Kidney (tissue), 22 donors: ENCODE measurements at places on chromosomes 3 and 15. TPM values are rescaled to one million over a fixed set of nuclear protein-coding genes. Genes with fewer than 3 reads are reported as not detected.

Gene TMEM212
- total RNA-seq: not detected

Gene MKRN2
- 27.0 TPM for total RNA-seq

Gene CLDN18
- total RNA-seq: not detected

Gene ULK4
- 20.5 TPM for total RNA-seq

GRCh38 chr3:31452495-31453106, 80.1 kb upstream of the STT3B start:
- no peak for DNase-seq

DNA sequence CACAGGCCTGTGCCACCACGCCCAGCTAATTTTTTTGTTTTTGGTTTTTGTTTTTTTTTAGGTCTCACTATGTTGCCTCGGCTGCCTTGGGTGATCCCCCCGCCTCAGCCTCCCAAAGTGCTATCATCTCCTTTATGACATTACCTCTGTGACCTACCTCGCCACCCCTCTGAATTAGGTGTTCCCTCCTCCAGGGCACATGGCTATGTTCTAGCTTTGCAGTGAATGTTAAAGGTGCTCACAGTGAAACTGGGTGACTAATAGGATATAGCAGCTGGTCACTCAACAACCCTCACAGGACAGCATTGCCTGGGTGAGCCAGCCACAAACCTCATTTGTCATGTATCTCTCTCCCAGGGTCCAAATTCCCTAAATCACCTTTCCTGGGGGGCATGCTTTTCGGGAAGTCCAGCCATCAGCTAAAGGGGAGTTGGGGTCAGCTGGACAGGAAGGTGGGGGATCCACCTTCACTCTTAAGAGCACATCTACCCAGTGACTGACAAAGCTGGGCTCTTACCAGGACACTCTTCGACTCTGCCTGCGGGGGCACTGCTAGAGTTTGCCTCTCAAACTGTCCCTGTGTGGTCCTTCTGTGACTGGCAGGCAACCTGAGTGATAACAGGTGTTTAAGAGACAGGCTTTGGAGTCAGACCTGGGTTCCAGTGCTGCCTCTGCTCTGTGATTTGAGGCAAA, 1.6 kb upstream of the TTLL3 start:
- no peak for DNase-seq

DNA sequence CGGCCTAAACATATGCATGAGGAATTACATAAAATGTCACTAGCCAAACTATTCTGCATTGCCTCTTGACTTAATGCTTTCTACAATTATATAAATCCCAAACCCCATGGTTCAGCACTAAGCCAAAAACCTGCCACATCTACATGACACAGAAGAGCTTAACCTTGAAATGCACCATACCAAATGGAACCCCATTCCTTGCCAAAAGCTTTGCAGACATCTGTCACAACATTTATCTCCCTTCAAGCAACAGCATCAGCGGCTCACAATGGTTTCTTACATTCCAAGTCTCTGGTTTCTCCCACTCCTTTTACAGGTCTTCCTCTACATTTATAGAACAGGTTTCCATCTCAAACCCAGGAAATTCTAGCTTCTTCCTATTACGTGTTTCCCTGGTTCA, 58.4 kb upstream of the GYG1 start:
- no peak for DNase-seq

GRCh38 chr3:193053046-193053435, 135.4 kb upstream of the MB21D2 start:
- DNase-seq: no peak

DNA sequence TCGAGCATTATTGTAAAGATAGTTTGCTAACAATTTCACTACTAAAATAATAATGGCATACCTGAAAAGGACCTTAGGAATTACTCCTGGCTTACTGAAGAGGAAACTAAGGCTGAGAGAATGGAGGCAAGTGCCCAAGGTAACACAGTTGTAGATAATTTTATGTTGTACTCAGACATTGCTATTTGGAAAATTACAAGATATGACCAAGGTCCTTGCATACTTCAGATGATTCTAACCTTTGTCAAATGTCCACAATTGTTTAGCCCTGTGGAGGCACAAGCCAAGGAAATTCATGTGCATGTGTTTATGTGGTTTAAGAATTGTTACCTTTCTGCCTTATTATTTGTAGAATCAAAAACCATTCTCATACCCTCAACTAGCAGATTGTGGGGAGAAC, 105.7 kb downstream of the TUSC7 start:
- no peak for DNase-seq

GRCh38 chr3:168094877-168095610, 680 bp downstream of the GOLIM4 start:
- peak; percentile 85 for DNase-seq

- DNase-seq: no peak
Measured at GRCh38 chr3:94221829-94222228, 159.0 kb downstream of the NSUN3 start.

GRCh38 chr3:182342252-182342651, 451.1 kb upstream of the ATP11B start:
- no peak for DNase-seq

DNA sequence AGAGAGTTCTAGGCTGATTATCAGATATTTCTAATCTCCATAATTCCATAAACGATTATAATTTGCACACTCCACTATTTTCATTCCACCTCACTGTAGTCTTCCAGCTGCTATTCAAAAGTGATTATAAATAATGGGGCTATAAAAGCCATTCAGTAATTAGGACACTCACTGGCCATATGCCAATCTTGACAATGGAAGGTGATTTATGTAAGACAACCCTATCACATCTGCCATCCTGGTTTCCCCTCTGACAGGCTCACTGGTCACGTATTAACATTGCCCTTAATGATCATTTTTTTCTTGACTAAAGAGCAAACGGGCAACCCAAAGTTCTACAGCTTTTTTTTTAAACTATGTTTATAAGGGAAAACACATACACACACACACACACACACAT, 402.4 kb downstream of the MAGI1 start:
- no peak for DNase-seq

DNA sequence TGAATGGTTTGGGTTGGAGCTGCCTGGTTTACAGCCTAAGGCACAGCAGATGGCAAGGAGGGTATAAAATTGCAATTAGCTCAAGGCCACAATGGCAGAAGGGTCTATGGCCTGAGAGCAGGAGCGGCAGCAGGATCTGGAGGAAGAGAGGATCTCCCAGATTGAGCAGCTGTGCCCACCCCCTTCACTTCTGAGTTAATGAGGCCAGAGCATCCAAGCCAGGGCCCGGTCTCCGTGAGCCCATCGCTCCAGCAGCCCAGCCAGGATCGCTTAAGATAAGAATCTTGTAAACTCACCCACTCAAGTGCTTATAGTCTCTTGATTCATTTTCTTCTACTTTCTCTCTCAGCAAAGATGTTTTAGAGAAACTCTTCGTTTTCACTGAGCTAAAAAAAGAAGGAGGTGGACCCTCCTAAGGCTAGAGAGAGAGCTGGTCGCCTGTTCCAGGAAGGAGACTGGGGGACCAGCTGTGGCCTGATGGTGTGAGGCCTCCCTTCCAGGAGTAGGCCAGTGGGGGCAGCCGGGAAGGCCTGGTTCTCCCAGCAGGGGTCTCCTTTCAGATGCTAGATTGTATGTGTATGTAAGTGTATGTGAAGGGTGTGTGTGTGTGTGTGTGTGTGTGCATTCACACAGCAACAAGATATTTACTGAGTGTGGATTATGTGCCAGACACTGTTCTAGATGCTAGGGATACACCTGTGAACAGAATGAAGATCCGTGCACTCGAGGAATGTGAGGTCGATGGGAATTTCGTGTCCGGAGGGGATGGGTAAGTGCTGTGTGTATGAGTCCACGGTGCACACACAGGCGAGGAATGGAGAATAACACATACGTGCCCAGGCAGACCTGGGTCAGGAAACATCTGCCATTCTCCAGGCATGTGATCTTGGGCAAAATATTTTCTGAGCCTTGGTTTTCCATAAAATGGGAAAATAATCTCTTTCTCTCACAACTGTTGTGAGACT, 18.6 kb downstream of the MAGEF1 start:
- peak; percentile 70 for DNase-seq

DNA sequence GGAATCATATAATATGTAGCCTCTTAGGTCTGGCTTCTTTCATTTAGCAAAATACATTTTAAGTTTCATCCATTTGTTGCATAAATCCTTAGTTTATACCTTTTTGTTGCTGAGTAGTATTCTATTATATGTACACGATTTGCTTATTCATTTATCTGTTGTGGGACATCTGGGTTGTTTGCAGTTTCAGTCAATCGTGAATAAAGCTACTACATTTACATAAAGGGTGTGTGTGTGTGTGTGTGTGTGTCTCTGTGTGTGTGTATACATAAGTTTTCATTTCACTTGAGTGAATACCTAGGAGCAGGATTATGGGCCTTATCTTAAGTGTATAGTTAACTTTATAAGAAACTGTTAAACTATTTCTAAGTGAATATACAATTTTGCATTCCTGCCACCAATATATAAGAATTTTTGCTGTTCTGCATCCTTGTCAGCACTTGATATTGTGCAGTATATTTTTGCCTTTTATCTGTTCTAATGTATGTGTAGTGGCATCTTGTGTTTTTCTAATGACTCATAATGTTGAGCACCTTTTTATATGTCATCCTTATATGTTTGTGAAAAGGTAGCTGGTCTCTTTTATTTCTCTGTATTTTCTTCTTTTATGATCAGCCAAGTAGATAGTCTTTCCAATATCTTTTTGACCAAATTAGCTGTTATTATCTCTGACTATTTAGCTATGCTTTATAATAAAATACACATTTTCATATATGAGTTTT, 55.0 kb downstream of the GLCE start:
- no peak for DNase-seq

DNA sequence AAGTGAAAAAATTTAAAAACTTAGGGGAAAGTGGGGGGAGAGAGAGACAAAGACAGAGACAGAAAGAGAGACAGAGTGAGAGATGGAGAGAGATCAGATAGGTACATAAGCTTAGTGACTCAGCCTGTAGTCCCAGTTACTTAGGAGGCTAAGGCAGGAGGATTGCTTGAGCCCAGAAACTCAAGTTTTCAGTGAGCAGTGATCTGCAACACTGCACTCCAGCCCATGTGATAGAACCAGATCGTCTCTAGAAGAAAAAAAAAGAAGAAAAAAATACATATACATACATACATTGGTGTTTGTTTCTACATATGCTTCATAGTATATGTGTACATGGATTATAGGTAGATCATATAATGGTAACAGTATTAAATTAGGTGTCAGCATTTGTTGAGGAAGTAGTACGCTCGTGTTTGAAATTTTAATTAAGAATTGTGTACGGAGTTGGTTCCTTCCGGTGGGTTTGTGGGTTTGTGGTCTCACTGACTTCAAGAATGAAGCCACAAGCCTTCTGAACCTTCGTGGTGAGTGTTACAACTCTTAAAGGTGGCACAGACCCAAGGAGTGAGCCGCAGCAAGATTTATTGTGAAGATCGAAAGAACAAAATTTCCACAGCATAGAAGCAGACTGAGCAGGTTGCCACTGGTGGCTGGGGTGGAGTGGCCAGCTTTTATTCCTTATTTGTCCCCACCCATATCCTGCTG, 38.3 kb upstream of the SNRPN start:
- DNase-seq: no peak

GRCh38 chr15:67854358-67854757, 14.5 kb upstream of the RNU6-1 start:
- no peak for DNase-seq

- no peak for DNase-seq
Measured at GRCh38 chr15:47460795-47461573, 256.3 kb upstream of the SEMA6D start.

DNA sequence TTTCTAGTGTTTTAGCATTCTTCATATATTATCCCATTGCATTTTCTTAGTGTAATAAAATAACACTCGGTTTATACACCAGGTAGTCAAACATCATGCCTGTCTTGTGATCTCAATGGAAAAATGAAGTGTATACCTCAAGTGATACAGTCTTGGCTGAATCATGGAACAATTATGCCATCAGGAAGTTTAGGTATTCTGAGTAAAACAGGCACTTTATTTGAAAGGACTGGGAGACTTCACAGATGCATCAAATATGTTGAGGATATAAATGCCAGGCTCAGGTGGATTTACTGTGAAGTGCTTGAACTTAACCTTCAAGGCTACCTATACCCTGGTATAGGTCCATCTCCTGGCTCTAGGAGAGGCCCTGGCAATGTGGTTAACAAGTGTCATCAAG, 8.5 kb downstream of the TGFBR2 start:
- DNase-seq: no peak
